ENCODE measurements at places on chromosomes 2 and 18. TPM values are rescaled to one million over a fixed set of nuclear protein-coding genes. Genes with fewer than 3 reads are reported as not detected.

The SLC19A3 gene
- total RNA-seq = not detected

The POTEE gene
- not detected for total RNA-seq

GRCh38 chr2:74379851-74380789, at the start of gene DCTN1:
Gene DCTN1 (minus strand): TSS chr2:74380311. CDS start chr2:74380037, 274 bp downstream.
- peak; percentile 70 for DNase-seq

GRCh38 chr2:110677530-110678456, at the start of gene BUB1:
Gene BUB1 (minus strand): TSS chr2:110678063. CDS start chr2:110677995, 68 bp downstream.
- DNase-seq = peak; percentile 98

DNA sequence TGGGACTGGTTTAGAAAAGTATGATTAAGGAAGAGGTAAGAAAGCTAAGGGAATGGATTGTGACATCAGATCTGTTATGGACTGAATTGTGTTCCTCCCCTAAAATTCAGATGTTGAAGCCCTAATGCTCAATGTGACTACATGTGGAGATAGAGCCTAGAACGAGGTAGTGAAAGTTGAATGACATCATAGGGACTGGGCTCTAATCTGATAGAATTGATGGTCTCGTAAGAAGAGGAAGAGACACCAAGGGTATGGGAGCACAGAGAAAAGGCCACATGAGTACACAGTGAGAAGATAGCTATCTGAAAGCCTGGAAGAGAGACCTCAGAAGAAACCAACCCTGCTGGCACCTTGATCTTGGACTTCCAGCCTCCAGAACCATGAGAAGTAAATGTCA, 178.3 kb downstream of the TRIB2 start:
- no peak for DNase-seq

DNA sequence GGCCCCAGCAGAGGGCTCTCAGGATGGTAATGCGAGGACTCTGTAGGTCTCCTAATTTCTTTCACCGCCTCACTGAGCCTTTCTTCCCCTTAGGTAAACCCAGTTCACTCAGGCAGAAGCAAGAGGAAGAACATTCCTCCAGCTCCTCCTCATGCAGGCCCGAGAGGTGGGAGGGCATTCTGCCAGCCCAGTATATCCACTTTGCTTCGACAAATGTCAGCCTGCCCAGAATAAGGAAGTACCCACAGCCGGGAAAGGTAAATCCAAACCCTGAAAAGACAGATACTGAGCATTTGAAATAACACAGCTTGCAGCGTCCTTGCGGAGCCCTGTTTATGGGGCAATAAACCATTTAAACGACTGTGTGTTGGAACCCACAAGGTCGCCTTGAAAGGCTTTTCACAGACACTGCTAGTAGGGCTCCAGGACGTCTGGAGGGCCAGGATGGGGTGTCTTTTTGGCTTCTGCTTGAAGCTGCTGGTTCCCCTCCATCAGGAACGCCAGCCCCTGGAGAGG, 63.0 kb upstream of the STPG4 start:
- DNase-seq = no peak

Measured in myocyte (in vitro differentiated cells).